ENCODE measurements at places on chromosomes 7 and 10.

DNA sequence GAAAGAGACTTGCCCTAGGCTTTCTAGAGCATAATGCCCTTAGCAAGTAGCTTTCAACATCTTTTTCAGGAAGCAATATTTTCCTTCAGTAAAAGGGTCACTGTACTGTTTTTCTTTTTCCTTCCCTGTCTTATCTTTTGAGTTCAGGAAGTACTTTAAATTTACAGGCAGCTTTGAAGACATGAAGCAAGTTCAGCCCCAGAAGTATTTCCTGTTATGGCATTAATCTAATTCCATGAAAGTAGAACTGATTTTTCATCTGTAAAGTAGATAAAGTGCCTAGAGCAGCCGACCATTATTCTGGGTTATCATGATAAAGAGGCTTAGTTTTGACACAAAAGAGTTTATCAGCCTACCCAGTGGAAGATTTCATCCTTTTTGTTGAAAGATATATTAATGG, 288.2 kb downstream of the ADK start:
- no peak for DNase-seq

- no peak for DNase-seq
Observed at GRCh38 chr10:58514111-58514770, 1.6 kb downstream of the BICC1 start.

DNA sequence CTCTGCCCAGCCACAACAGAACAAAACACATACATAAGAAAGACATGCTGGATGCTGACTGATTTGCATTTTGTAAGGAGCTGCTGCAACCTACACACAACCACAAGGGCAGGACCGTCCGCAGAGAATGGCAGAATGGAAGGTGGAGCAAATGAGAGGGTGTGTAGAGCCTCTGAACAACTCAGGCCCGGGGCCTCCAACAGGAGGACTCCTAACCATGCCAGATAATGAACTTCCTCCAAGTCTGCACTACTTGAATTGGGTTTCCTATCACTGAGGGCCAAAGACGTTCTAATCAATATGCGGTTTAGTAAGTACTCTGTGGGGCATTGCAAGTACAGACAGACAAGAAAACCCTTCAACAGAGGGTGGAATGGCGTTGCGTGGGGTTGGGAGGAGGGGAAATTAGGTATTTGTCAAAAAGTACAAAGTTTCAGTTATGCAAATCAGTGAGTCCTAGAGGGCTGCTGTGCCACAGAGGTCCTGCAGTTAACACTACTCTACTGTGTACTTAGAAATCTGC, 14.6 kb downstream of the VOPP1 start:
- DNase-seq, result no peak

- DNase-seq, result no peak
Observed at GRCh38 chr10:125373546-125373945, 213.2 kb upstream of the CTBP2 start.

DNA sequence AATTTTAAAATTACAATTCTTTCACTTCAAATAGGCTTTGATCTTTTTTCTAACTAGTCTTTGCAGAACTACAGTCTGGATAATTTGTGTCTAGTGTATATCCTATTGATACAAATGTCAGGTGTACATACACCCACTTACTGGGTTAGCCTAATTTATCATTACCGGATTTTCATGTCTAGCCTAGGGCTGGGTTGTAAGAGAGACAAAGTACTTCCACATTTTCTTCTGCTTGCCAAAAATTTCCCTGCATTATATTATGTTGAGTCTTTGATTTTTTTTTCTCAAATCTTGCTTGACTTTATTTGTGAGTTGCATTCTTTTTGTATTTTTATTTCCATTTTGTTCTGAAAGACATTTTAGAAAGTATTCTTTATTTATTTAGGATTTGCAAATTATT, 284.8 kb upstream of the FZD8 start:
- DNase-seq, result no peak

- DNase-seq, result no peak
Observed at GRCh38 chr7:70553364-70553763, 578.6 kb upstream of the GALNT17 start.

GRCh38 chr10:24485304-24485703, 238.4 kb downstream of the ARHGAP21 start:
- DNase-seq, result no peak

- no peak for DNase-seq
Observed at GRCh38 chr7:12158334-12159060, 52.6 kb upstream of the TMEM106B start.

DNA sequence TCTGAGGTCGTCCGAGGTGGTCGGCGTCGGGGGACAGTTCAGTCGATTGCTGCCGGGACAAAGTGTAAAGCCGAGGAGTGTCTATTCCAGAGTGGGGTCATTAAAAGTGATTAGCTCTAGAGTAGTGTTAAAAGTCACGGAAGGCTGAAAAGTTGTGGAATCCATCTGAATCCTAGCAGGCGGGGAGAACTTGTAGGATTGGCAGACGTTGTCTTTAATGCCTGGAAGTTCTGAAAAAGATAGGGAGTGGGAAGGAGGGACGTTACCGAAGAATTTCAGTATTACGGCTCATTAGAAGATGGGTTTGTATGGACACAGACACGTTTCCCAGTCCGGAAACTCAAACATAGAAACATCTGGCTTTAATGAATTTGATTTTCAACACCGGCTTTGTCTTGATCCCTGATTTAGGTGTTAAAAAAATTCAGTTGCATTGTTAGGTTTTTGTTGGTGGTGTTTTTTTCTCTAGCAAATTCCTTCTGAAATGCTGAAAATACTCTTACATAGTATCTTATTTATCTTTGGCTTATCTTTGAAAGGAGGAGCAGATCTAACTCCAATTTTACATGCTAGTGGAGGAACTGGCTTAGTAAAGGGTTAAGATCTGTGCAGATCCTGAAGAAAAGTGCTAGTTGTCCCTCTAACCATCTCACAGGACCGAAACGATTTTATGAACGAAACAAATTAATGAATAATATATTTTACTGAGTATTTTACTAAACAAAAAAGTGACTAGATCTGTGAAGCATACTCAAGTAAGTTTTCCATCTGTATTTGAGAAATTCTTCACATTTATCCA, 900 bp downstream of the MKLN1 start:
- no peak for DNase-seq

- DNase-seq, result no peak
Observed at GRCh38 chr7:1224086-1224716, 8.5 kb upstream of the UNCX start.

DNA sequence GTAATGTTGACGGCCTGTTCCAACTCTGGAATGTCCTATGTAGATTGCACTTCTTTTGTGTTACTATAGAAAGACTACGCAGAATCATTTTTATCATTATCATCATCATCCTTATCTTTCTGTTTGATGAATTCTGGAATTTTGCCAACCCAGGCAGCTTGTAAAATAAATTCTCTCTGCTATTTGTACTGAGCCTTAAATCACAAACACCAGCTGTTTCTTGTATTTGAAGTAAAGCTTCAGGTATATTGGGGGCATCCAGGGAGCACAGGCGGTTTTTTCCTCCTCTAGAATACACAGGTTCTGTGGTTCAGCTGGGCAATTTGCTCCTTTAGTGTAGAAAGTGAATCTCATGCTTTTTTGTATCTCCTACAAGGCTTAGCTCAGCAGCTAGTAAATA, 14.9 kb upstream of the CPA5 start:
- DNase-seq, result no peak

- no peak for DNase-seq
Observed at GRCh38 chr7:139571190-139571589, 47.7 kb downstream of the CLEC2L start.

GRCh38 chr10:115094416-115095140, 1.4 kb downstream of the ATRNL1 start:
- no peak for DNase-seq
